ENCODE measurements at places on chromosomes 16 and 17.

DNA sequence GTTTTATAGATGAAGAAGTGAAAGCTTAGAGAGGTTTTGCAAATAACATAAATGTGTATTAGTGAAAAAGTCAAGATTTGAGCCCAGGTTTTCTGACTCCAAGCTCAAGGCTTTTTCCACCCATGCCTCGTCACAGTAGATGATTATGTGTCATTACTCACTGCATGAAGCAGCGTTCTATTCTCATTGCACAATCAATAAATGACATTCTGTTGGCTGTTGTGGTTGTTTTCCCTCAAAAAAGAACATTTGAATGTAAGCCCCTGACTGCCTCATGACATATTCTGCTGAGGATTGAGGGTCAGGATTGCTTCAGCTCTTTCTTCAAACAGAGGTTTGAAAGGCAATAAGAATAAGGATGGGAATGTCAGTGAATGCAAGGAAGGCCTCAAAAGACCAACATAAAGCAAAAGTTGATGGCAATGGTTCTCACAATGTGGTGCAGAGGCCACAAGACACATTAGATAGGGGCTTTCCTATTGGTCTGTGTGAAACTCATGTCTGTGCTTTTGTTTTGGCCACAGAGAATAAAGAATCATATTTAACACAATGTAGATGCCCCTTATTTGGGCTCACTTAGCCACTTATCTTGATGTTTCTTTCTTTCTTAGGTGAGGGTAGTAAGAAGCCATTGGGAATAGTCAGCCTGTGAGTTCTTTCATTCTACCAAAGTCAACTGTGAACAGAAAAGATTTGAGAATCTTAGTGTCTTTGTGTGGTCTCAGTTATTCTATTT is 5.4 kb upstream of the MMD start:
- no peaks in the 10 kb centered on the region for H3K27me3 ChIP-seq
- H3K4me3 ChIP-seq, result no peak overlapping the region
- H3K36me3 ChIP-seq, result no peaks in the 10 kb centered on the region
- H3K4me1 ChIP-seq, result peaks cover 5% of the 10 kb centered on the region

DNA sequence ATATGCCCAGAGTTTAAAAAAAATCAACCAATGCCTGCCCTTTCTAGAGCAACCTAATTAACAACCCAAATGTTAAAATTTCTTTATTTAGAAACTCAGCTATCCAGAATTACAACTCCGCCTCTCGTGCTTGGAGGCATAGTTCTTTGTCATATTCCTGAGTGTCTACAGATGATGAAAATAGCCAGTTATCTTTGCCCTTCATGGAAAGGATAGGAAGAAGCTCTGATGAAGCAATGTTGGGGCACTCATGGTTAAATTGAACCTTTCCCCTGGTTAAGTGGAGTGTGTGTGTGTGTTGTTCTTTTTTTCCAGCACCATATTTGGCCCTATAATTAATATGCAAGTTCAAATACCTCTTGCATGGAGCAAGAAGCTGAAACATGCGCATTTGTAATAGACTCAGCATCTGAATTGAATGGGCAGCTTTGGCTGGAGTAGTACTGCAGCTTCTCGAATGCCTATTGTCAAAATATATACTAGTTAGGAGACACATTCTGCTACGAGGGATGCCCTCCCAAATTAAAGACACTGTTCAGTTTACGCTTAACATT is 506.2 kb downstream of the WWOX start:
- no peaks in the 10 kb centered on the region for H3K36me3 ChIP-seq
- peak overlapping the region; percentile 44 for H3K27ac ChIP-seq
- DNase-seq, result no peak
- H3K27me3 ChIP-seq, result no peaks in the 10 kb centered on the region
- peaks cover 31% of the 10 kb centered on the region for H3K4me1 ChIP-seq

DNA sequence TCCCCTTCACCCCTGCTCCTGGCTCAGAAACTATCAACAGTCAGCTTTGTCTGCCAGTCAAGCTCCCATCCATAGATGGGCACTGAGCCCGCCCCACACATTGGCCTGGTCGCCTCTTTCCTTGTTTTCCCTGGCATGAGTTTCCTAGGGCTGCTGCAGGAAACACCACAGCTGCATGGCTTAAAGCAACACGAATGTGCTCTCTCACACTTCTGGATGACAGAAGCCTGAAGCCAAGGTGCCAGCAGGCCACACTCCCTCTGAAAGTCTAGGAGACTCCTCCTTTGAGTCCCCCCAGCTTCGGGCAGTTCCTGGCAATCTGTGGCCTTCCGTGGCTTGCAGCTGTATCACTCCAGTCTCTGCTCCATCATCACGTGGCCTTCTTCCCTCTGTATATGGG is 69.9 kb downstream of the TBC1D16 start:
- no peaks in the 10 kb centered on the region for H3K36me3 ChIP-seq
- no peaks in the 10 kb centered on the region for H3K27me3 ChIP-seq
- no peak overlapping the region for H3K27ac ChIP-seq

GRCh38 chr17:30558686-30559545 is 81.7 kb downstream of the GOSR1 start:
- H3K4me3 ChIP-seq, result no peak overlapping the region
- DNase-seq, result no peak
- H3K27ac ChIP-seq, result no peak overlapping the region

GRCh38 chr17:7248796-7249195 is 2.7 kb downstream of the CTDNEP1 start:
- peaks cover 15% of the 10 kb centered on the region for H3K36me3 ChIP-seq
- no peak for DNase-seq
- no peak overlapping the region for H3K4me3 ChIP-seq
- H3K27ac ChIP-seq, result no peak overlapping the region
- H3K4me1 ChIP-seq, result peaks cover 43% of the 10 kb centered on the region
- no peaks in the 10 kb centered on the region for H3K27me3 ChIP-seq

DNA sequence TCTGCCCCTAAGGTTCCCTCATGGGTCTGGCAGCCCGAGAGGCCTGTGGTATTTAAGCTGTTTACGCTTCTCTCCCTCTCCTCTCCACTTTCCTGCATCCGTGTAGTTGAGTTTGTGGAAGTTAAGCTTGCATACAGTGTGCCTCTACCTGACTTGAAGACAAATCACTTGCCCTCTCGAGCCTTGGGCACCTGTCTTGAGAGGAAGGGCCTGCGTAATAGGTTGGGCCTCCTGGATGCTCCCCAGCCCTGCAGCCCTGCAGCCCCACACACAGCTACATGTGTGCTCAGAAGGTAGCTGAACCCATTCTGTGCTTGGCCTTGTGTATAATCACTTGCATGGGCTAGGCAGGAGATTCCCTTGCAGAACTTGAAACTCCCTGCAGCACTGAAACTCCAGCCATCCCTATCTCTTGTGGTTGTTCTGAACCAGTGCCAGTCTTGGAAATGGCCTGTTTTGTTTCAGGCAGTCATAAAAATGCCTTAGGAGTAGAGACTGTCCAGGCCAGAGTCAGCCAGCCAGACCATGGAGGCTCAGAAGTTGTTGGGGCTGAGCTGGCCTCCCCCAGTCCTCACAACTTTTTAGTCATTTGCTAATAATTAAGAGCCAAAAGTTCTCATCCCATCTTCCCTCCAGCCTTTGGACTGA is 134.6 kb downstream of the CLEC16A start:
- H3K27me3 ChIP-seq, result no peaks in the 10 kb centered on the region
- DNase-seq, result peak; percentile 94
- H3K36me3 ChIP-seq, result no peaks in the 10 kb centered on the region
- peak overlapping the region; percentile 83 for H3K27ac ChIP-seq
- no peak overlapping the region for H3K4me3 ChIP-seq
- H3K4me1 ChIP-seq, result peaks cover 71% of the 10 kb centered on the region

GRCh38 chr16:27181019-27181790 is 22.1 kb upstream of the KDM8 start:
- no peaks in the 10 kb centered on the region for H3K4me1 ChIP-seq
- no peak overlapping the region for H3K27ac ChIP-seq
- H3K36me3 ChIP-seq, result no peaks in the 10 kb centered on the region
- no peak overlapping the region for H3K4me3 ChIP-seq
- no peak for DNase-seq

GRCh38 chr16:27408602-27409031 is 6.6 kb downstream of the IL21R start:
- no peak overlapping the region for H3K27ac ChIP-seq
- H3K4me3 ChIP-seq, result no peak overlapping the region
- H3K27me3 ChIP-seq, result no peaks in the 10 kb centered on the region
- H3K4me1 ChIP-seq, result no peaks in the 10 kb centered on the region
- H3K36me3 ChIP-seq, result no peaks in the 10 kb centered on the region

DNA sequence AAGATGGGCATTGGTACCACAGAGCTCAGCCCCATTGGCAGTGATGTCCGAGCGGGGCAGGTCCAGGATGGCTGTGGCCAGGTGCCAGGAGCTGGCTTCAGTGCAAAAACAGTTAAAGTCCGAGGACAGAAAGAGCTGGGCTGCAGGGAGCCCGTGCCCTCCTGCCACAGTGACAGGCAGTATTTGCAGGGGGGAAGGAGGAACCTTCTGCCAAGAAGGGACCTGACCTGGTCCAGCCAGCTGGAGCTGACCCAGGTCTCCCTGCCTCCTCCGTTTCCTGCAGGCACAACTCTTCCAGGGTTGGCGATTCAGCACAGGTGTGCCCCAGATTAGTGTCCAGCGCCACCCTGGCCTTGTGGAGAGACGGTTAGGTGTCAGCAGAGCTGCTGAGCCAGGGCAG is 199.0 kb downstream of the ENGASE start:
- H3K4me3 ChIP-seq, result no peak overlapping the region
- no peak for DNase-seq
- no peaks in the 10 kb centered on the region for H3K4me1 ChIP-seq
- H3K27ac ChIP-seq, result no peak overlapping the region
- peaks cover 13% of the 10 kb centered on the region for H3K36me3 ChIP-seq

- H3K4me1 ChIP-seq, result no peaks in the 10 kb centered on the region
- H3K4me3 ChIP-seq, result no peak overlapping the region
- no peaks in the 10 kb centered on the region for H3K27me3 ChIP-seq
- no peak for DNase-seq
- H3K27ac ChIP-seq, result no peak overlapping the region
- no peaks in the 10 kb centered on the region for H3K36me3 ChIP-seq
Measured at GRCh38 chr16:13441675-13442074, 478.3 kb upstream of the ERCC4 start.

- no peaks in the 10 kb centered on the region for H3K27me3 ChIP-seq
- peaks cover 34% of the 10 kb centered on the region for H3K36me3 ChIP-seq
- H3K4me1 ChIP-seq, result peaks cover 66% of the 10 kb centered on the region
- H3K27ac ChIP-seq, result no peak overlapping the region
- H3K4me3 ChIP-seq, result no peak overlapping the region
Measured at GRCh38 chr17:38916771-38917170, 8.6 kb upstream of the LASP1NB start.

DNA sequence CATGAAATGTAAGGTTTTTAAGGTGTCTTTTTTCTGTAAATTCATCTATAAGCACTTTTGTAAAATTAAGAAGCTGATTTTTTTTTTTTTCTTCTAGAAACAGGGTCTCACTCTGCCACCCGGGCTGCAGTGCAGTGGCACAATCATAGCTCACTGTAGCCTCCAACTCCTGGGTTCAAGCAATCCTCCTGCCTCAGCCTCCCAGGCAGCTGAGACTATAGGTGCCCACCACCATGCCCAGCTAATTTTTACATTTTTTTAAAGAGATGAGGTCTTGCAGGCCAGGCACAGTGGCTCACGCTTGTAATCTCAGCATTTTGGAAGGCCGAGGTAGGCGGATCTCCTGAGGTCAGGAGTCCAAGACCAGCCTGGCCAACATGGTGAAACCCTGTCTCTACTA is 4.5 kb upstream of the CYB5B start:
- H3K27ac ChIP-seq, result no peak overlapping the region
- no peaks in the 10 kb centered on the region for H3K36me3 ChIP-seq
- no peaks in the 10 kb centered on the region for H3K4me1 ChIP-seq
